ENCODE measurements at places on chromosomes 4 and X.

DNA sequence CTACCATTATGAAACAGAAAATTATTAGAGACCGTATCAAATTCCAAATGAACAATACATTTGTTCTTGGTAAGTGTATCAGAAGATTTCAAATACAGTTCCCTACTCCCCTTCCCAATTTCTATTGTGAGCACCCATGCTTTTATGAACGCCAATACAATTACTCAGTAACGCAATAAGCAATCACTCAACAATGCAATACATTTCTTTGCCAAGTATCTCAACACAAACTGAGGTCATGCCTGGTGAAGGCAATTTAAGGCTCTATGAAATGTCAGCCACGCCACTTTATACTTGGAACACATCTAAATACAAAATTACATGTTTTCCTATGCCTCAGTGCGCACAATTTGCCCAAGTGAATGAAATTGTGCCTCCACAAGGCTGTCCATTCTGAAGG lies 712 bp downstream of the PNPLA4 start:
- no peak for DNase-seq

DNA sequence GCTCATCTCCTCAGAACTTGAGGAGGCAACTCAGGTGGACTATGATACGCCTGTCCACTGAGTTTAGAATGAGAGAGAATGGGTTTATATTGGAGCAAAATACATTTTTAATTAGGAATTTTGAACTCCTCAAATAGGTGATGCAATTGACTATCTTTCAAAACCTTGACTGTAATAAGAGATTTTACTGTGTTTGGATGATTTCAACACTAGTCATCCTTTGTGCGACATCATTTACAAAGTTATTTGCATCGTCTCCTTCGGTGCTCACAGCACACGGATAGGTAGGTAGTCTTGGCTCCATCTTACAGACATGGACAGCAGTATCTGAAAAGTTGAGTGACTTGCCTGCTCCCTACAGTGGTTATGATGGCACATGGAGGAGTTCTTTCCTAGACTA lies 67.0 kb downstream of the AASDH start:
- DNase-seq = no peak

DNA sequence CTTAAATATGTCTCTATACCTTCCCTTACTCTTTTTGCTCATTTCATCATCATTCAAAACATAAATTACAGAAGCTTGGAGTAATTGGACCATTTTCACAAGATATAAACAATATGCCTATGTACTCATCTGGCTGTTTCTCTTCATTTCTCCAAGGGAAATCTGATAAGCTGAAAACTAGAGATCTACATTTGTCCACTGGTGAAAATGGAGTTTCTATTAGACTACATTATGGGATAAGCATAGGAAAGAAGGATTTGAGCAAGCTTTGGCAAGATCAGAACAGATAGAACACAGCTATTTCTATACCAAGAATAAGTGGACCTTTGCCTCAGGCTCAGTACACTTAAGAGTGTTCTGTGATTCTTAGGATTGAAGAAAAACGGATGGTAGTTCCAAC lies 404.4 kb downstream of the GASK1B start:
- no peak for DNase-seq

DNA sequence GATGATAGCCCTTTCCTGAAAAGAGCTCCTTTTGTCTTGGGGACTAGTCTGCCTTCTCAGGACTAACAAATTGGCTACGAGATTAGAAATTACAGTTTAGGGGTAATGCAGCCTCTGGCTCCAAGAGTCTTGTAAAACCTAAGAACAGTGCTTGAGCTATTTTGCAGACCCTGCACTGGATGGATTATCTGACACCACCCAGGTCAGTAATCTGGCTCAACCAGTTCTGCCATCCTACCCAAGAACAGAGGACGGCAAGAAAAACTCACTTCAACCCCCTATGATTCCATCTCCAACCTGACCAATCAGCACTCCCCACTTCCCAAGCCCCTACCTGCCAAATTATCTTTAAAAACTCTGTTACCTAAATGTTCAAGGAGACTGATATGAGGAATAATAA lies 225.1 kb downstream of the FAM47A start:
- no peak for DNase-seq

DNA sequence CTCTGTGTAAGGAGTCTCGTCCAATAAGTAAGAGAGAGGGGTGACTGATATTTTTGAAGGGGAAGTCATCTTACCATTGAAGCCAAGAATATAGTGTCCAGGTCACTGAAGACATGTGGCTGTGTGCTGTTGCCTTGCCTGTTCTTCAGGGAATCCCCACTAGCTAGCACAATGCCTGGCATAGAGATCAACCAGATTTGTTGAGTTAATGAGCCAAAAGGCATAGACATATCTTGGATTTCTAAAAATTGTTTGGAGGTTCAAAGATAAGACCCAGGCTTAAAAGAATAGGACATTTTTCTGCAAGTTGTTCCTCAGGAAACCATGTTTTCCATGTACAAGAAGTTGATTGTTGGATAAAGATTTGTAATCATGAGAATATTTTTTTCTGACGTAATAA lies 119.3 kb upstream of the DKK2 start:
- no peak for DNase-seq

DNA sequence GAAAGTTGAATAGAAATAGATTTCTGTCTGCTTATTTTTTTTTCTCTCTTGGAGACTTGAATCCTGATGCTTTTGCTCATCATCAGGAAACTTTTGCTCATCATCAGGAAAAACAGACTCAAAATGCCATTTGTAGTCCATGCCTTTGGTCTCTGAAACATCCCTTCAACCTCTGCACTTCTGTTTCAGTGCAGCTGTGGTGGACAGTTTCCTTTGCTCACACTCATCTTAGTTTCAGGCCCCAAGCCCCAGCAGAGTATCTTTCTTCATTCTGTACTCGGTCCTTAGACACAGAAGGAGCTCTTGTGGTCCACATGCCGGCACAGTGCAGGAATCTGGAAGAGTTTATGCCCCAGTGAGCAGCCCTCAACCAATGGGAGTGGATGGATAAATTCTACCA lies 337.9 kb downstream of the PPP3CA start:
- DNase-seq = no peak

- peak; percentile 70 for DNase-seq
These were observed 1.2 kb downstream of the CD38 start for GRCh38 chr4:15779306-15779705.

GRCh38 chr4:41839916-41840854 lies 91.7 kb upstream of the PHOX2B start:
- DNase-seq = no peak

DNA sequence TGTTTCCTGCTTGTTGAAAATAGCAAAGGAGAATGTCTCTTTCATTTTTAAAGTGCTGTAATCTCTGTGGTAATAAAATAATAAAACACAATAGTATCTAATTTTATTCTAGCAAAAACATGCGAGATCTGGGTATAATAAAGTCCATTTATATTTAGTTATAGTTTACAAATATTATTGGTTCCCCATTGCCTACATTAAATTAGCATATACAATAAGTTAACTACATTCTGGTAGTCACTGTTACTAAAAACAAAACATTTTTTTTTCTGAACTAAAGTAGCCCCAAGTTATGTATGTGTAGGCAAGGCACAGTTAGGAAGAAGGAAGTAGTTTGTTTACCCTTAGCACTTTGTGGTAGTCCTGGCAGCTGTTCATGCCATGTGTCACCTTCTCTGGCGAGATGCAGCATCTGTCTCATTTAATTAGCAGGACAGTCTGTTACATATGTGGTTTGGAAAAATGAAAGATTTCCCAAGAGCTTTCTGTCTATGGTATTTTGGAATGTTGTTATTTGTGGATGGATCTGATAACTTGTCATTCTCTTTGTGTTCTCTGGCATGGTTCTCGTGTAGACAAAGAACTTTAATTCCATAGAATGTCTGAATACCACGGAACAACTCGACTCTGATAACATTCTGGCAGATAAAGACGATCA lies 231.3 kb upstream of the PITX2 start:
- DNase-seq = peak; percentile 49

DNA sequence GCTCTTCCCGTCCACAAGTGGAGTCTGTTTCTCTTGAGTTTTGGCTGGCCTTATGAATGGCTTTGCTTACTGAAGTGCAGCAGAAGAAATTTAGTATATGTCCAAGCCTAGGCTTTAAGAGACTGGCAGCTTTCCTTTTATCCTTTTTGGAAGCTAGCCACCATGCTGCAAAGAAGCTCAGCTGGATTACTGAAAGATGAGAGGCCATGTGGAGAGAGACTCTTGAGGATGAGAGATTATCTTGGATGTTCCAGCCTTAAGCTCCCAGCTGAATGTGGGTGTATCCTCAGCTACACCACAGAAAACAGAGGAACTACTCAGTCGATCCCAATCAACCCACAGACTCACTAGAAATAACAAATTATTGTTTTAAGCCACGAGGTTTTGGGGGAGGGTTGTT lies 12.5 kb downstream of the CCNG2 start:
- peak; percentile 95 for DNase-seq

- no peak for DNase-seq
These were observed 61.2 kb downstream of the CPE start for GRCh38 chr4:165439981-165440380.

DNA sequence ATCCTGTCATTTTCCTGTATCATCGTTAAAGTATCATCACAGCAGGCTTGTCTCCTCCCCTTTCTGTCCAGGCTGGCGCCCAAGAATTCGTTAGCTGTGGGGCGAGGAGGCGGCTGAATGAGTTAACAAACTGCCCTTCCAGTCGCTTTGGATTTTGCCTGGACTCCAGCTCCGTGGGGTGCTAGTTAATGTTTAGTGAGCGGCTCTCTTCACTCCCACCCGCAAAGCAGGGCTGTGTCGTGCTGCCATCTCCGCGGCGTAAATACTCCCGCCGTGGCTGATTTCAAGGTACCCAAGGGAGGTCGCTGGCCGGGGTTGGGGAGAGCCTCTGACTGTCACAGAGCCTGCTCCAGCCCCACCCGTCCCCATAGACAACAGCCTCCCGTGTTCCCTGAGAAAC lies 44.9 kb upstream of the SPRY1 start:
- DNase-seq = no peak

DNA sequence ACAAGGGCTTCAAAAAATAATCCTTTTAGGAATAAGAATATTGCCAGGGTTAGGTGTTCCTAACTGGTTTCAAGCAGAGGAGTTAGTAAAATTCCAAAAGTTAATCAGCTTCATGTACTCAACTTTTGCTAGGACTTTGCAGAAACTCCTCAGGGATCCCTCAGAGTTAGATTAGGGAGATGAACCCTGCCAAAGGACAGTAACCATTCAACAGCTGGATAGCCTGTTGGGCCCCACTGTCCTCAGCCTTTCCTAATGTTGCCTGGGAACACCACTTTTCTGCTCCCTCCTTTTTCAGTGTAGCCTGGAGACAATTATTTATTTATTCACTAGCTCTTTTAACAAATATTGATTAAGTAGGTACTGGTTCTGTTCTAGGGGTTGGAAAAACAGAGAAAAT lies 53.8 kb downstream of the NFKB1 start:
- DNase-seq = no peak

DNA sequence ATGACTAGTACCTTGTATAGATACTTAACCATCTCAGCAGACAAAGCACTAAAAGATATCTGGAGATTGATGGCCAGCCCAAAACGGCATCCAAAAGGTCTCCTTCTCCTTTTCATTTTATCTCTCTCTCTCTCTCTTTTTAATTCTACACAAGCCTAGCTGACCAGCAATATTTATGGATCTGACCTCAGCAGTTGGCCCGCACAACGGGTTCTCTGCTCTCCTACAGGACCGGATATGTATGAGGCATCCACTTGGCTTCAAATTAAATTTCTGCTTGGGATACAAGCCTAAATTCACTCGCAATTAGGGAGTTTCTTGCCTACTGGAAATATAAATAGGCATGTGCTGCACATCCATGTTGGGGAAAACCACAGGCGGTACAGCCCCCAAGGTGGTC lies 22.5 kb upstream of the CT55 start:
- DNase-seq = no peak

- no peak for DNase-seq
These were observed 632 bp downstream of the CCSER1 start for GRCh38 chr4:90127706-90128345.

GRCh38 chr4:144674711-144675110 lies 28.8 kb downstream of the HHIP start:
- no peak for DNase-seq

DNA sequence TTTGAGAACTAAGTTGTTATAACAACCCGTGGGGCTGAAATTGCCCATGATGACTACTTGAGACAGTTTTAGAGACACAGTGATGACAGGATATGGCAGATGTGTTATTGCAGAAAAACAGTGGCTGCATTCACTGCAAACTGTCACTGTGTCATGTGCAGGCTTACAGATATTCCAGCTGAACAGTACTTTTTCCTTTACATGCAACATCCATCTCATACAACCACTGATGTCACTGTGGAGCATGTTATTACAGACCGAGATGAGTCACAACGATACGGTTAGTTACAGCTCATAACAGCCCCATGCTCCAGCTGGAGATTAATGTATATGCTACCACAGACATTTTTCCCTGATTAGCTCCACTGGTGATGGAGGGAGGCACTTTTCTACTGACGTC lies 207.4 kb downstream of the TMA16 start:
- DNase-seq = peak; percentile 30

GRCh38 chr4:7384929-7385890 lies 49.5 kb downstream of the PSAPL1 start:
- no peak for DNase-seq

DNA sequence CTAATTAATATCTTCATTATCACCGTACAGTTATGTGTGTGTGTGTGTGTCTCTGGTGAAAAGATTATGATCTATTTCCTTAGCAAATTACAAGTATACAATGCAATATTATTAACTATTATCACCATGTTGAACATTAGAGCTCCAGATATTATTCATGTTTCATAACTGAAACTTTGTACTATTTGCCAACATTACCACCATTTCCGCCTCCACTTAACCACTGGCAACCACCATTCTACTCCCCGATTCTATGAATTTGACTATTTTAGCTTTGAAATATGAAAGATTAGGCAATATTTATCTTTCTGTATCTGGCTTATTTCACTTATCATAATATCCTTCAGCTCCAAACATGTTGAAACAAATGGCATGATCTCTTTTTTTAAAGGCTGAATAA lies 717.9 kb downstream of the ARAP2 start:
- no peak for DNase-seq

DNA sequence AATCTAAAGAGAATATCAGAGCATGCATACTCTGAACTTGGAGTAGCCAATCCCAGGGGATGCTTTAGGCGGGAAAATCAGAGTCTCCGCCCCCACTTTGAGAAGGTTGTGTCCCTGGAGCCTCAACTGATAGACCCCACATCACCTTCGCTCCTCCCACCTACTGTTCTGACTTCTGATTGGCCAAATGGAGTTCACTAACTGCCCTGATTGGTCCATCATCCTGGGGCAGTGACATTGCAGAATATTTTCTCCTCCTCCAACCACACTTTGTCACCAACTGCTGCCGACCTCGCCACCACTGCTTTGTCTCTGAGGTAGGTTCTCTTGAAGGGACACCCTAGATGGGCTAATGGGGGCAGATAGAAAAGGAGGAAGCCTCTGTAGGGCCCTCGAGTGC lies 22.7 kb upstream of the SPACA5B start:
- DNase-seq = no peak

DNA sequence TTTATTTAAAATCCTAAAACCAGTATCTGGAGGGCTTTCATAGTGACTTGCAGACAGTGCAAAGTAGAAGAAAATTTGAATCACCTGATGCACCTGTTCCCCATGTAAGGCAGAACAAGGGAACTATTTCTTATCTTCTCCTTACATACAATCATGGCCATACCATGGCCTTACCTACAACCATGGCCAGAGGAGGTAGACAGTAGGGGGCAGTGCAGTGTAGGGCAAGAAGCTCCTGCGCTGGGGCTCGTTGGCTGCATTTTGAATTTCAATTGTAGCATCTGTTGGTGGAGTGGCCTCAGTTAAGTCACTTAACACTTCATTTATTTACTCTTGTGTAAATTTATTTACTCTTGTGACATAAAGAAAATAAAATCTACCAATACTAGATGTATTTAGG lies 33.0 kb downstream of the GALNTL6 start:
- DNase-seq = peak; percentile 1

All from NCI-H524 (cell line).